Kasumi-1 (cell line): ENCODE measurements at places on chromosomes 5 and 9.

DNA sequence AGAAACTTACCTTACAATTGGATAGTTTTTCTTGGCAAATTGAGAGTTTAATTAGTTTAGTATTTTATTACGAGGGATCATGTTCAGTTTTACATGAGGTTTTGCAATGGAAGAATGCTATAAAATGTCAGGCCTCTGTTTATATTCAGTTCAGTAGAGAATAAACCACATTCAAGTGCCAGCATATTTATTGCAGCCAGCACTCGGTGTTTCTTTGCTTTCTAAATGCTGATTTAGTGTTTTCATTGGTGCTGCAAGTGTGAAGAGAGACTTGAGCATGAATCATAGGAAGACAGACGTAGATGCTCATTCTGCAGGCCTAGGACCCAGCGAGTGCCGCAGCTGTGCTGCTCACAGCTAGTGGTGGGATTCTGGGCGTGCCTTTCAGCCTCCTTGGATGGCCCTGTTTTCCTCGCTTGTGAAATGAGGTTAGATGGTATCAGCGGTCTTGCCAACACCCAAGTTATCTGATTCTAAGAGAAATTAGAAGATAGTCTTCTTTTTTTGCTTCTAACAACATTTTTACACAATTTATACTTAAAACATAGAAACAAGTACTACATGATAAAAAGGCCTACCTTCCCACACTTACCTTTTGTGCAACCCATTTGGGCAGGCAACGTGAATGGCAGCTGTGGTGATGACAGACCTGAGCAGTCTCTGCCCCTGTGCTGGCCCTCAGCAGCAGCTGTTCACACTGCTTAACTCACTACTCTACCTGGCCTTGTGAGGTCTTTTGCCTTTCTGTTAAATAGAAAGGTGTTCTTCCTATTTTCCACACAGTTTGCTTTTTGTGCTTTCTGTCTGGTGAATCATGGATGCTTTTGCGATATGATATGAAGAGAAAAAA, 26.8 kb upstream of the TNFAIP8 start:
- DNase-seq = no peak

GRCh38 chr9:107172160-107172978, 110.7 kb upstream of the RAD23B start:
- peak; percentile 80 for DNase-seq

GRCh38 chr5:64869419-64869818, 100.7 kb downstream of the CWC27 start:
- no peak for DNase-seq

DNA sequence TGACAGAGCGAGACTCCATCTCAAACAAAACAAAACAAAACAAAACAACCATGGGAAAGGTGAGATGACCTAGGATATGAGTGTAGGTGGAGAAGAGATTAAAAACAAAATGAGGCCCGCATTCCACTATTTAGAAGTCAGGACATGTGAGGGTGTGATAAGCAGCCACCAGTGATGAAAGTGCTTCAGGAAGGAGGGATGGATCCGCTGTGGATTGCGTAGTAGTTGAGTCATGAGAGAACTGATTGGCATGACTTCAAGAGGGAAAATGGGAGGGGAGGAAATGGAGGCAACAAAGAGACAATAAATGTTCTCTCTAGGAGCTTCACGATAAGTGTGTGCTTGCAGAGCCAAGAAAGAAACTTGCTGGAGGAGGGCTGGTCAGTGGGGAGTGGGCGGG, 367.6 kb downstream of the ARL15 start:
- no peak for DNase-seq

DNA sequence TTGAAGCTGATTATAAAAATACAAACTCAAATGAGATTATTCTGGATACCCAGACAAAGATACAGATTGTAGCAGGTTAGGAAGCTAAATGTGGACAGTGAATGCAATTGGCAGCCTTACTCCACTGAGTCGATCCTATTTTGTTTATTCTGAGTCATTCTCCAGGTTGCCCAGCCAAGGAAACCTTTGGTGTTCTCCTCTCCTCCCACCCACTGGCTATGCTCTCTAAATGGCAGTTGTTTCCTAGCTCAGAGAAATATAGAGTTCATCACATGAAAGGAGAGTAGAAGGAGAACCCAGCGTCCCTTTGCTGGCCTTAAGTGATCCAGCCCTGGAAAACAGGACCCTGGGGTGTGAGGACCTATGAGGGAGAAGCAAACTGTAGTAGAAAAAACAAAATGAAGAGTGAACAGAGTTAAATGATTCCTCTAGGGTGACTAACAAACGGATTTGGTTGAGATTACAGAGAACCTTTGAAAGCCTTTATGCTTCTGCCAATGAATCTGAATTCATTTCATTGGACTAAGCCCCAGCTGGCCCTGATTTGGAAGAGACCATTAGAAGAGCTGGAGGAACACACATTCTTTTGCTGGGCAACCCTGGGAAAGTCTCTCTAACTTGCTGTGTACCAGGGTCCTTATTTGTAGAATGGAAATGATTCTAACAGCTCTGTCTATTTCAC, 95.1 kb downstream of the BRINP1 start:
- DNase-seq = no peak

- DNase-seq = no peak
Measured at GRCh38 chr9:19769213-19769612, 19.6 kb downstream of the SLC24A2 start.

DNA sequence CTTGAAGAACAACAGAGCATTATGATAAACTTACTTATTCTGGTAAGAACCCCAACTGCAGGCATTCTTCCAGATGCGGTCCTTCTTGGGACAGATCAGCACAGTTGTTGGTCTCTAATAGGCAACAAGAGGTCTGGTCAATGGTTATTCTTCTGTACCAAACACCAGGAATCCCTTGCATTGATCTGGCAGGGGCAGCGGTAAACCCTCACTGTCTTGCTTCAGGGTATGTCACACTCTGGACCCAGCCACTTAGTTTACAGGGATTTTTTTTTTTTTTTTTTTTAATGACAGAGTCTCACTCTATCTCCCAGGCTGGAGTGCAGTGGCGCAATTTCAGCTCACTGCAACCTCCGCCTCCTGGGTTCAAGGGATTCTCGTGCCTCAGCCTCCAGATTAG, 1.3 kb upstream of the FAM193B start:
- DNase-seq = no peak

DNA sequence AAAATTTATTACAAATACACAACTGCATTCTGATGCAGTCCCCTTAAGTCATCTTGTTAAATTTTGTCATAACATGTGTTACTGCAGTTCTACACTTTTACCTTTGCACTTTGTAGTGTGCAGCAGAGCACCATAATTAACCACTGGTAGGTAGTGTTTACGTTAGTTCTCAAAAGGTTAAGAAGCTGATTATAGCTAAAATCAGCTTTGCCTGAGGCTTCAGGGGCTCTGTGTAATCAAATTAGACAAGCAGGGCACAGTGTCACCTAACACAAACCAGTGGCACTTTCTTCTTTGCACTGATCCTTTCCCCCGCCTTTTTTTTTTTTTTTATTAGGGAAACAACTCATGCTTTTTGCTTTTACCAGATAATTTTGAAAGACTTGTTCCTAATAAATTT, 26.1 kb downstream of the POU5F2 start:
- DNase-seq = no peak

DNA sequence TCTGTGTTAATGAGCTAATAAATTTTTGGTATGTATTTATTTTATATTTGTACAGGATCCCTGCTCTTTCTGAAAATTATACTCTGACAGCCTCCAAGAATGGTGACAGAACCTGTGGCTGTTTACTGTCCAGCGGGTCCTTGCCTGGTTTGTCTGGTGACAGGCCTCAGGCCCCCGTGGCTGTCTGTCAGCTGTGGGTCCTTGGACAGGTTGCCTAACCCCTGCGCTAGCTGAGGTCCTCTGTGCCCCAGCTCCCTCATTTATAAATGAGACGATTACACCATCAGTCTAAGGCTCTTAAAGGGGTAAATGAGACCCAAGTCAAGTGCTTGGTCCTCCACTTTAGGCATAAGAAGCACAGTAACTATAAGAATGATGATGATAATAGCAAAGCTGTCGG, 125.1 kb upstream of the COL5A1 start:
- no peak for DNase-seq

GRCh38 chr9:133892193-133892920, 99.8 kb downstream of the VAV2 start:
- no peak for DNase-seq

DNA sequence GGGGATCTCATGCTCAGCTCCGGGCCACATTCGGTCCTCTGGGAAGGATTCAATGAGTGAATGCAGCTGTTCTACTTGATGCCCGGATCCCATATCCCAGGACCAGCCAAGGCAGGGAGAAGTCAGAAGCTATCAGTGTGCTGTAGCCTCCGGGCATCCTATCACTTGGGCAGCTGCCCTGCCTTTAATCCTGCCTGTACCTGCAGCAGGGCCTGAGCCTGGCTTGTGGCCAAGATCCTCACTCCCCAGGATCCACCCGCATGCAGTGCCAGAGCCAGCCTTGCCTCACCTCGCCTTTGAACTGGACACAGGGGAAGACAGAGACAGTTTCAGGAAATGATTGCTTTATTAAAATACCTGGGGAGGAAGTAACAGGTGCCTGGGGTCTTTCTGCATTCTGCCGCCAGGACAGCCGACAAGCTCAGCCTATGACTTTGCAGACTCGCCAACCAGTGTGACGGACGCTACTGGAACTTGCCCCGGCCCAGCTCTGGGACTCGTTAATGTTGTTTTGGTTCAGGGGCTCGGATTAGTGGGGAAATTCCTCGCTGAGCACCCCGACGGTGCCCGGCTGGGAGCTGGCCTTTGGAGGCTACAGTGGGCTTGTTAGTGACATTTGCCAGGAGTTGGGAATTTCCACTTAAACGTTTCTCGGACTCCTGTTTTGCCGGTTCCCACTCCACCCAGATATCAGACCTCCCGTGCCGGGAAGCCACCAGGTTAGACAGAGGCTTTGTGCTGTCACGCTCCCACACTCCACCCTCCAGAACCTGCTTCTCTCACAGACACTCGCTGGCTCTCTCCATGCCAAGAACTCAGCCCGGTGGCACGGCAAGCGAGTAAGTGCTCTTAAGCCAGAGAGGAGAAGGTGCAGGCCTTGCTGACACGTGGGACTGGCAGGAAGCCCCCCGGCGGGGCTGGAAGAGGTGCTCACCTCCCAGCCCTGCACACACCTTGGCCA, 721 bp downstream of the PTGES start:
- DNase-seq = no peak

GRCh38 chr5:43193181-43193893, 1.3 kb downstream of the NIM1K start:
- peak; percentile 56 for DNase-seq

DNA sequence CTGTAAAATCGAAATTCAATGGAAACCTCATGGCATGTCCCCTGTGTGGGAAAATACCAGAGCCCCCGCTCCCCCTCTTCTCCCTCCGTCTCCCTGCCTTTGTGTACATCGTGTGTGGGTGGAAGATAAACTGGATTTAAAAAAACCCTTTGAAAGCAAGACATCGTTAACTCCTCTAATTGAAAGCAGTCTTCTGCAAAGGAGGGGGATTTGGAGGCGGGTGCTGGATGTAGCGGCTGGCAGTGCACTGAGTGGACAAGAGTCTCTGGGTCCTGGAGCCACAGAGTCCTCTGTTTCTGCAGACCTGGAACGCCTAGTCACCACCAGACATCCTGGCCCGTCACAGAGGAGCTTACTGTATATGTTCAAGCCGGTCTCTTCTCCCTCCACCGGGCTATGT, 169.4 kb downstream of the PAPPA start:
- DNase-seq = no peak

GRCh38 chr5:8829323-8830029, 716.4 kb downstream of the SEMA5A start:
- DNase-seq = peak; percentile 45

DNA sequence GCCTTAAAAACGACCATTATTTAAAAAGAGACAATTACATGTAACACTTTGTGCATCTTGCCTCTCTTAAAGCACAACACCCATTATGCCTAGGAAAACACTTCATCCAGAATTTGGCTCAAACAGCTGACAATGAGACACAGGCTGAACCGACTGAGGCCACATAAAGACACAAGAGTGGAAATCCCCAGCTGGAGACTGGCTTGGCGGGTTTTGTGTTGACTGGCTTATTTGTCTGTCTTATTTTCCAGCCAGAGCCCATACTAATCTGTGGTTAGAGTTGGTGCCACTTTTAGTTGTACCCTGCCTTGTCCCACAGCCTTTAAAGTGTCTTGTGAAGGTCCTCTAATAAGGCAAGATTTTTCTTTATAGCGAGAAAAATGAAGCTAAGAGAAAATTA, 21.2 kb downstream of the TRIM14 start:
- DNase-seq = no peak

DNA sequence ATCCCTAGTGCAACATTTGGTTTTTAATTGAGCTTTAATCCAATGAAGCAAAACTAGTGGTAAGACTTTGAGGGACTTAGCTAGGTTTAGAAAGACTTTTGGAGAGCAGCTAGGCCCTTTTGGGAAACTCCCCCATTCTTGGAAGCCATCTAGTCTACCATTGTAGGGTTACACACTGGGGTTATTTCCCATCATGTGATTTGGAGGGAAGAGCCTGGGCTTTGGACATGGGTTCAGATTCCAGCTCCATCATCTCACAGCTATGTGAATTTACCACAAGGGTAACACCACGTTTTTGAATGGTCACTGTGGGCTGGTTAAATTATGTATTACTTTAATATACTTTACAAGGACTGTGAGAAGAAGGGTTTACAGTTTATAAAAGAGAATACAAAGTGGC, 18.3 kb upstream of the TNFSF15 start:
- DNase-seq = no peak

GRCh38 chr5:37717613-37718431, 122.0 kb downstream of the GDNF start:
- DNase-seq = no peak

- peak; percentile 65 for DNase-seq
Measured at GRCh38 chr9:75027187-75028107, 646 bp downstream of the CARNMT1 start.

DNA sequence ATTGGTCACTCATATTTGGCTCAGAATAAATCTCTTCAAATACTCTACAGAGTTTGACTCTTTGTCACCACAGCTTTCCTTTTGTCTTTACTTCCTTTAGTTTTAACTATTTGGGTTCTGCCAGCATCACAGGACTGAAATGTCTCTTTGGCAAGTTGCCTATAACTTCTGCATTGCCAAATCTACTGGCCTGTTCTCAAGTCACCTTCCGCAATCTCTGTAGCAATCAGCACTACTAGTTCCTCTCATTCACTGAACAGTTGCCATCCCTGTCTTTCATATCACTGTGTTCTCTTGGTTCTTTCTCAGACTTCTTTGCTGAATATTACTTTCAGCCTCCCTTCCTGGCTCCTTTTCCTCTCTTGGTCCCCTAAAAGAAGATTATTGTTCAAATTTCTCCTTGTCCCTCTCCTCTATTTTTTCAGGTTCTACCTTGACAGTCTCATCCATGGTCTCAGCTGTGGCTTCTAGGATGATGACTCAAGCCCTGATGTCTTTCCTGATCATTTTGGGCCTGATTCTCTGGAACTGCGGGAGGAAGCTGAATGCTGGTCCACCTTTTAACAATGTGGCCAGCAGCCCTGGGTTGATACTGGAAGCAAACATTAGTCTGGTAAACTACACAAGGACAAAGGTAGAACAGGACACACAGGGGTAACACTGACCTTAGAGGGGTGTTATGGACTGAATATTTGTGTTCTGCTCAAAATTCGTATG, 44.0 kb upstream of the LIFR start:
- no peak for DNase-seq
